ENCODE measurements at places on chromosomes 2 and 18. TPM values are rescaled to one million over a fixed set of nuclear protein-coding genes. Genes with fewer than 3 reads are reported as not detected.
A peak's percentile ranks its signal among the peaks of the same experiment; 100 is the strongest.

DNA sequence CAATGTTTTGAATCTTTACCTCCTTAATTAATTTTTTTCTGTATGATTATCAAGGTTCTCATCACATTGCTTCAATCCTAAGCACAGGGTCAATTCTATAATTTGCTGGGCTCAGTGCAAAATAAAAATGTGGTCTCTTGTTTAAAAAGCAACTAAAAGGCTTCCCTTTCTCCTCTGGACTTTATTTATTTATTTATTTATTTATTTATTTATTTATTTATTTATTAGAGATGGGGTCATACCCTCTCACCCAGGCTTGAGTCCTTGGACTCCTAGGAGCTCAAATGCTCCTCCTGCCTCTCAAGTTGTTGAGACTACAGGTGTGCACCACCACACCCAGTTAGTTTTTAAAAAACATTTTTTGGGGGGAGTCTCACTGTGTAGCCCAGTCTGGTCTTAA is 710.1 kb upstream of the REG3G start:
- no peaks in the 10 kb centered on the region for H3K4me1 ChIP-seq
- no peaks in the 10 kb centered on the region for H3K36me3 ChIP-seq
- H3K4me3 ChIP-seq, result no peak overlapping the region
- H3K27ac ChIP-seq, result no peak overlapping the region

DNA sequence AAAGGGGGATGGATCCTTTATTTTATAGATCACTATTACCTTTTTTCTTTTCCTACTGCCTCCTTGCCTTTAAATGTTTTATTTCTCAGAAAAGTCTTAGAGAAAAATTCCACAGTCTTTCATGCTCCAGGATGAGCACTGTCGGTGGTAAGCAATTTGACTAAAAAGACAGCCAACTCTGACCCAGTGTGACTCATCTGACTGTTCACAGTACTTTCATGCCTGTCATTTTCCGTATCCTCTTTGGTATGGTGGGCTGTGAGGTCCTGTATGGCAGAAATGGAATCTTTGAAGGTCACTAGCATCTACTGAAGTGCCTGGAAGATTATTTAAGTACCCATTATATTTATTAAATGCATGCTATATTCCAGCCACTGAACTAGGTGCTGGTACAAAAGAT is 2.1 kb upstream of the RFTN2 start:
- no peak for DNase-seq
- H3K27ac ChIP-seq, result no peak overlapping the region
- no peaks in the 10 kb centered on the region for H3K36me3 ChIP-seq
- peaks cover 23% of the 10 kb centered on the region for H3K27me3 ChIP-seq
- no peak overlapping the region for H3K4me3 ChIP-seq
- no peaks in the 10 kb centered on the region for H3K4me1 ChIP-seq

DNA sequence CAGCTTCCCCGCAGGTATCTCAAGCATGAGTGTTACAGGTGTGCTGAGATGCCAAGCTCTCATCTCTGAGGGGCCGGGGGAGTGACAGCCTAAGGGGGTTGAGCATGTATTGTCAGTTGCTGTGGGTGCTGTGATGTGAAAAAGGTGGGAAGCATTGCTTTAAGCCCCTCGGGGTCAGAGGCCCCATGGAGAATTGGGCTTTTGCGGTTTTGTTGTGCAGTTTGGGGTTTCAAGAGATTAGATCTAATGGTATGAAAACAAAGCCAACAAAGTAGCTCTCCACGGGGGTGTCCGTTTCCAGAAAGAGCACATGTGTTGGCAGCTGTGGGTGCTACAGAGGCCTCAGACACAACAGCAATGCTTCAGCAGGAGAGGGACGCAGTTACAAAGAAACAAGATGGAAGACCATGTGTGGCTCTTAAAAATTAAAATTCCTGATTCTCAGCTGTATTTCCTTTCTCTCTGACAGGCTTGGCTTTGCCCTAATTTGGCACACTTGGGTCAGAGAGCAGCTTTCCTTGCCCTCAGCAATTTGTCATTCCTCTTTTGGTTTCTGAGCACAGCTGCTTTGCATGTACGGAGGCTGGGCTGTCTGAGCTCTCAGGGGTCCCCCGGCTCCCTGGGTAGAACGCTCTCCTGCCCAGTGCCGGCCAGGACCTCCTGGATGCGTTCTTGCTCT is 69.9 kb downstream of the TMEM247 start:
- H3K36me3 ChIP-seq, result no peaks in the 10 kb centered on the region
- peak overlapping the region; percentile 23 for H3K27ac ChIP-seq
- H3K27me3 ChIP-seq, result no peaks in the 10 kb centered on the region
- no peak for DNase-seq

DNA sequence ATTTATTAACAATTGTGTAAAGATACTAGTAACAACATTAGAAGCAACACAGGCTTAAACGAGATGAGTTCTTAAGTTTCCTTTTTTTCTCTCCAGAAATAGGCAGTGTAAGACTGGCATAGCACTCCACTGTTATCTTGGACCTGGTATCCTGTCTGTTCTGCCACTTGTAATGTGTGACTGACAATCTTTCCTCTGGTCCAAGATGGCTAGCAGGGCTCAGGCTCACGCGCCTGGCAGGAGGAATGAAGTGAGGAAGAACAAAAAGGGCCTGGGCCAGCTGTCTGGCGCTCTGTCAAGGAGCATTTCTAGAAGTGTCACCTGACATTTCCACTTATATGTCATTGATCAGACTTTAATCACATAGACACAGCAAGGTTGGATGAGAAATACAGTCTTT is 31.6 kb upstream of the CCDC195 start:
- no peak for DNase-seq
- no peak overlapping the region for H3K27ac ChIP-seq
- no peak overlapping the region for H3K4me3 ChIP-seq
- no peaks in the 10 kb centered on the region for H3K4me1 ChIP-seq
- H3K27me3 ChIP-seq, result peaks cover 3% of the 10 kb centered on the region

DNA sequence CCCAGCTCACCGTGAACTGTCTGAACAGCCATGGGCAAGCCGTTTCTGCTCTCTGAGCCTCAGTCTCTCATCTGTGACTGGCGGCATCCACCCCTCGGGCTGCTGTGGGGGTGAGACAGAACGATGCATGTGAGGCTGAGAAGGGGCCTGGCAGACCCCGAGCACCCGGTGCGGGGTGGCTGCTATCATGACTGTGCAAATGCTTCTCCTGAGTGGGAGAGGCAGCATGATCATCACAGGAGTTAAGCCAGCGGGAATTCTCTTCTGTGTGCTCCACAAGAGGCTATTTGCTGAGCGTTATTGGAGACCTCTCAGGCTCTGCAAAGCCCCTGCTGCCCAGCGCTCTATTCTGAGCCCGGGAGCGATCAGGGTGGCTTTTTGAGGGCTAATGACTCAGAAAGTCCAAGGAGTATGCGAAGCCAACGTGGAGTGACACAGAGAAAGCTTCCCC is 45.8 kb upstream of the ID2 start:
- DNase-seq, result no peak
- peaks cover 13% of the 10 kb centered on the region for H3K27me3 ChIP-seq
- peaks cover 4% of the 10 kb centered on the region for H3K4me1 ChIP-seq
- H3K36me3 ChIP-seq, result no peaks in the 10 kb centered on the region

DNA sequence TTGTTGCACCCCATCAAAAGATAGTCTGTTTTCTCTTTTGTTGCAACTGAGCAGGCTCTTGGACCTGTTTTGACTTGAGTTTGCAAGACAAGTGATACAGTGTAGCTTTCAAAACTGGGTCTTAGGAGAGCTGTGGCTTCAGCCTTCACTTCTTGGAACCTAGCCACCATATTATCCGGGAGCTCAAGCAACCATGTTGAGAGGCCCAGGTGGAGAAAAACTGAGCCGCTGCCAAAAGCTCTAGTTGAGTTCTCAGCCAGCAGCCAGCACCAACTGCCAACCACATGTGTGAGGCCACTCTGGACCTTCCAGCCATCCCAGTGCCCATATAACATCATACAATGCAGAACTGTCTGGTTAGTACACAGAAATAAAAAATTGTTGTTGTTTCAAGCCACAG is 5.4 kb downstream of the CACNB4 start:
- peaks cover 12% of the 10 kb centered on the region for H3K4me1 ChIP-seq
- H3K36me3 ChIP-seq, result no peaks in the 10 kb centered on the region
- H3K27ac ChIP-seq, result no peak overlapping the region
- H3K27me3 ChIP-seq, result peaks cover 42% of the 10 kb centered on the region
- DNase-seq, result no peak

DNA sequence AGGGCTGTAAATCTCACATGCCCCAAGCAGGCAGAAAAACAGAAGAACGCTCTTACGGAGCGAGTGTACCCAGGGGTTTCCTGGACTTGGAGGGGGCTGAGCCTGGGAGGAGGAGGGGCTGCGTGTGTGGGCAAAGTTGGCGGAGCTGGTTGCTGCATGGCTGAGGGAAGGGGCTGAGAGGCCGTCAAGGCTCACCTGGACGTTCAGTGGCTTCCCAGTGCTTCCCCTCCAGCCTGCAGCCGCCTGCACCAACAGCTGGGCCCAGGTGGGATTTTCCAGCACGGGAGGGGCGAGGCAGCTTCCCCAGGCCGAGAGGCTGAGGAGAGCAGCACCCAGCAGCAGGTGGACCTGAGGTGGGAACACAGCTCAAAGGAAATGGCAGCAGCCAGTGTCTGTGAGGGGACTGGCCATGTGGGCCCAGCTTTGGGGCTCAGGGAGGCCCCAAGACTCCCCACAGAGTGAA is 70.6 kb upstream of the CTDP1 start:
- no peak overlapping the region for H3K4me3 ChIP-seq
- no peaks in the 10 kb centered on the region for H3K27me3 ChIP-seq
- H3K27ac ChIP-seq, result no peak overlapping the region
- no peaks in the 10 kb centered on the region for H3K4me1 ChIP-seq
- no peak for DNase-seq
- no peaks in the 10 kb centered on the region for H3K36me3 ChIP-seq

GRCh38 chr2:163044114-163044513 is 205.5 kb upstream of the KCNH7 start:
- no peaks in the 10 kb centered on the region for H3K4me1 ChIP-seq
- DNase-seq, result no peak
- H3K36me3 ChIP-seq, result no peaks in the 10 kb centered on the region
- H3K27ac ChIP-seq, result no peak overlapping the region

DNA sequence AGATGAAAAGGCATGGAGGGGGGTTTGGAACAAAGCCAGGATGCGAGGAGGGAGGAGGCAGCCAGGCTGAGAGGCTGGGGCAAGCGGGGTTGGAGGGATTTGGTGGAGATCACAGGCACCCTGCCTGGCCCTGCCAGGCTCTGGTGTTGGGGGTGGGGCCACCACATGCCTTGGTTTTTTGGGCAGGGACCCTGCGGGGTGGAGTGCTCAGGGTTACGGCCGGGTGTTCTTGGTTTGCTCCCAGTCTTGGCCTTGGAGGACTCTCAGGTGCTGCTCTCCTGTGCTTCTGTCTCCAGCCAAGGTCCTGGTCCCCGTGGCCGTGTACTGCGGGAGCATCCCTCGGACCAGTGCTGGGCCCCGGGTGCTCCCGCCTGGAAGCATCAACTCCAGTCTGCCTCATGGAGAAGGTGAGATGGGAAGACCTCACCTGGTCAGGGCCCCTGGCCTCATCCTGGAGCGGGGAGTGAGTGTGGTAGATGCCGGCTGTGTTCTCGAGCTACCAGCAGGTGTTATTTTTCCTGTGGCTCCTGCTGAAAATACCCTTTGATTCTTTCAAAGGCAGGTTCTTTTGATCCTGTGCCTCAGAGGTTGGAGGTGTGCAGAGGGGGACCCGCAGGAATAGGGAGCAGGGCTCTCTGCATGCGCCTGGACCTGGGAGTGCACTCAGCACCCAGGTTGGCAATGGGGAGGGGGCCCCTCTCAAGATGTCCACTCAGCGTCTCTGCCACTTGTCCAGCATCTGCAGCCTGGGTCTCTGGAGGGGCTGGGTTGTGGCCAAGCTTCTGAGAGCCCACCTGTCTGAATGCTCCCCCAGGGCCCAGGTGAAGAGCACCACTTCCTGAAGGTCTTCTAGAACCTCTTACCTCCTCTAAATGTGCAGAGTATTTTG is 17.0 kb downstream of the TOGARAM2 start:
- peaks cover 13% of the 10 kb centered on the region for H3K27me3 ChIP-seq
- H3K27ac ChIP-seq, result no peak overlapping the region
- no peak for DNase-seq
- peaks cover 18% of the 10 kb centered on the region for H3K4me1 ChIP-seq

DNA sequence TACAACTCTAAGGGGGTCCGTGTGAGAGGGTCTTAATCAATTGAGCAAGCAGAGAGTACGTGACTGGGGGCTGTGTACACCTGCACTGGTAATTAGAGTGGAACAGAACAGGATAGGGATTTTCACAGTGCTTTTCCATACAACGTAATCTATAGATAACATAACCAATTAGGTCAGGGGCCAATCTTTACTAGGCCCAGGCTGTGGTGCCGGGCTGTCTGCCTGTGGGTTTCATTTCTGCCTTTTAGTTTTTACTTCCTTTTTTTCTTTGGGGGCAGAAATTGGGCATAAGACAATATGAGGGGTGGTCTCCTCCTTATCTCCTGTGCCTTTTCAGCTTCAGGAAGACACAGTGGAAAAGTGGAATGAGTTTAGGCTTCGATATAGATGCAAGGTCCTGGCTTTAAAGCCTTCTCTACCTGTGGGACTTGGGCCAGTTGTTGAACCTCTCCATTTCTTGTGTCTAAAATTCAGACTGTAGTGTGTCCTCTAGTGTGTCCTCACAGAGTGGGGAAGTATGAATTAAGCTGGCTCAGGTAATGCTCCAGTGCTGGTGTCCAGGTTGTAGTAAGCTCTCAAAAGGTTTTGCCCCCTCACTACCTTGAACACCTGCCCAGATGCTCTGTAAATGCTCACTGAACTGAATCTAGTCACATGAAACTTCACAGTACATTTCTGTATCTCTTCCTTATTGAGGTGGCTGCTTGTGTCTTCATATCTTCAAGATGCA is 422.8 kb downstream of the SETBP1 start:
- no peaks in the 10 kb centered on the region for H3K4me1 ChIP-seq
- DNase-seq, result no peak
- no peak overlapping the region for H3K27ac ChIP-seq
- H3K36me3 ChIP-seq, result no peaks in the 10 kb centered on the region
- no peak overlapping the region for H3K4me3 ChIP-seq

- H3K4me1 ChIP-seq, result peaks cover 53% of the 10 kb centered on the region
- no peak for DNase-seq
- peaks cover 11% of the 10 kb centered on the region for H3K36me3 ChIP-seq
- peaks cover 9% of the 10 kb centered on the region for H3K27me3 ChIP-seq
- H3K4me3 ChIP-seq, result peak overlapping the region; percentile 24
Measured at GRCh38 chr2:173136599-173136998, 61.0 kb downstream of the MAP3K20 start.

The WNT10A gene
- 0.28 TPM for total RNA-seq

The TLX2 gene
- 0.54 TPM for total RNA-seq

The NOP58 gene
- 221 TPM for total RNA-seq
